ENCODE measurements at places on chromosomes 12 and 14.
A peak's percentile ranks its signal among the peaks of the same experiment; 100 is the strongest.

- DNase-seq: no peak
Observed at GRCh38 chr12:112988224-112988623, 9.9 kb downstream of the OAS2 start.

DNA sequence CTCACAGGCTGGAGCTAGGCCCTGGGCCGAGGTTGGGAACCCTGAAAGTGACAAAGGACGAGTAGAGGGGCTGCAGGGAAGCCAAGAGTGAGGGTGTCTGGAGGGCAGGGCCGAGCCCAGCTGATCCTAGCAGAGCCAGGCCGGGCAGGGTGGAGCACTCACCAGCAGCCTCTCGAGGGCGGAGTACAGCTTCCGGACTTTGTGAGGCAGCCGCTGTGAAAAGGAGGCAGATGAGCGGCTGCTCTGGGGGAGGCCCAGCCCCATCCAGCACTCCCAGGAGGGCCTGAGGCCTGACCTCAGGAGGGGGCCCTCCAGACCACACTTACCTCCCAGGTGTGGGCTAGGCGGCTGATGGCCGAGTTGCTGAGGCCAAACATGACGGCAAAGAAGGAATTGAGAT lies 14.7 kb upstream of the ENDOU start:
- no peak for DNase-seq

- no peak for DNase-seq
Observed at GRCh38 chr12:16555630-16556029, 50.3 kb downstream of the LMO3 start.

DNA sequence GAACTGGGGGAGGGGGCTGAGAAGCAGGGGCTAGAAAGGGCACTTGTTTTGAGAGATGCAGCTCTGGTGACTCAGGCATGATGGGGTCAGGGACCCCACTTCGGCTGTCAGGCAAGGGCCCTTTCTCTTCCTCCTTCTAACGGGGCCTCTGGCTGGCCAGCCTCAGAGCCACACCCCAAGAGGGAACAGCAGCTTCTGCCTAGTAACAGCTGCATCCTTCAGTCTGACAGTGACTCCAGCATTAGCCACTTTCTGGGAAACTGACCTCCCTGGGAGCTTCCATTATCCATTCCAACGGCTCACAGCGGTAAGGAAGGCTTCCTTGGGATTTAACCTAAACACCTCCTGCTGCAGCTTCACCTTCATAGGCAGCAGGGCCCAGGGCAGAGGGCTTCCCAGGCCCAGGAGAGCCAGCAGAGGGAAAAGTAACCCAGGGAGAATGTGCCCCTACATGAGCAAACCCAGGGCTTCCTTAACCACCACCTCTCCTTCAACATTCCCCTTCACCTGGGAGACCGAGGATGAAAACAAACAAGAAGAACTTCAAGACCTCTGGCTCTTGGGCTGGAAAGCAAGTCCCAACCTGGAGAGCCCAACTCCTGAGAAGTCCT lies 2.7 kb downstream of the NCKAP5L start:
- no peak for DNase-seq

DNA sequence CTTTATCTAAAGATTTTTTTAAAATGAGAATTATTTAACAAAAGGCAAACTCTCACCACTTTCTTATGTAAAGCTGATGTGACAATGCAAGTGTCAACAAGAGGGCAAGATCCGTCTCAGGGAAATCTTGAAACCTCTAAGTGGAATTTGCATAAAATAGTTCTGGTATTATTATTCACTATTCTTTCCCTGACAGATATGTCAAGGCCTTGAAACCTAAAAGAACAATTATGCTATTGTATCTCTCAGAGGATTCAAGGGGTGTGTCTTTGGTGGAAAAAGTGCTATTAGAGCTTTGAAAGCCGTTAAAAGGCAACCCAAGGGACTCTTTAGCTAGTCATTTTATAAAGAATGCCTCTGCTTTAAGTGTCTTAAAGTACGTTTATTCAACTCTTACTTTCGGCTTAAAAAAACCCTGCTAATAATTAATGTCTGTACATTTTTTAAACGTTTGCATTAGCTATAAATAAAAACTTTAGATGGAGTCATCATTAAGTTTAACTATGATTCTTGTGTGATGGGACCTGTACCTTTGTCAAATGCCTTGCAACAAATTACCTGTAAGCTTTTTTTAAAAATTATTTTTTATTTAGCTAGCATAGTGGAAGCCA lies 585.5 kb downstream of the VRK1 start:
- no peak for DNase-seq

DNA sequence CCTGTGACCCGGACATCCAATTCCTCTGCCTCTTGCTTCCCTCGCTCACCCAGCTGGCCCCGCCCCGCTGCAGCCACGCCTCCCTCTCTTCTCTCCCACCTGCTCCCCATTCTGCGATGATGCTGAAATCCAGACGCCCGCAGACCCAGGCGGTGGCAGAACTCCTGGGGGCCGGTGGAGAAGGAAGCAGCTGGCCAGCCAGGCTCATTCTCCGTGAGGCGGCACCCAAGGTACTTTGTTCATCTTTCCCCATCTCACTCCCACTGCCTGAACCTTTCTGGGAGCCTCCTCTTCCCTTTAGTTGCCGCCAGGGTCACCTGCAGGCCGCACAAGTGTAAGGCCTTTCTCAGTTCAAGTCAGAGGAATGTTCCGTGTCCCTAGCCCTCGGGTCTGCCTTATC lies 35.7 kb downstream of the FOXN4 start:
- DNase-seq: no peak

GRCh38 chr14:75543253-75543652 lies 21.0 kb downstream of the BATF start:
- no peak for DNase-seq

DNA sequence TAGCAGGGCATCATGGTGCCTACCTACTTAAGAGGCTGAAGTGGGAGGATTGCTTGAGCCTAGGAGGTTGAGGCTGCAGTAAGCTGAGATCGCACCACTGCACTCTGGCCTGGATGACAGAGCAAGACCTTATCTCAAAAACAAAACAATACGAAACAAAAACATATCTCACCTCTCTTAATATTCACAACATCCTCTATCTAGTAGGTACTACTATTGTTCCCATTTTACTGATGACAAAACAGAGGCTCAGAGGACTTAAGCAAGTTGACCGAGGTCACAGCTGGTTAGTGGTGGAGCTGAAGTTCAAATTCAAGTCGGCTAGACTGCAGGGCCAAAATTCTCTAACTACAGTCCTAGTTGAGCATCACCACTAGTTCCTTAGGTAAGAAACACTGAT lies 172.3 kb upstream of the EEA1 start:
- DNase-seq: no peak

GRCh38 chr12:90292183-90292582 lies 583.5 kb upstream of the ATP2B1 start:
- DNase-seq: no peak

DNA sequence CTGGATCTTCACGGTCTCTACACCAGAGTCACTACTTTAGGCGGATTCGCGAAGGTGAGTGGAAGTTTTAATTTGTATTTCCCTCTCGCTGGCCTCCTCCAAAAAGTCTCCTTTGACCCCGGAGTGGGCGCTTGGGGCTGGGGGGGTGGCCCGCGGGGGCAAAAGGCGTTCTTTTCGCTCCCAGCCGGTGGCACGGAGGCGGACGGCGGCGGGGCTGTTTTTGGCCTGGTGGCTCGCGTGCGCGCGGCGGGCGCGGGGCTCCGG lies 510 bp downstream of the ARID2 start:
- DNase-seq: peak; percentile 33

- DNase-seq: no peak
Observed at GRCh38 chr12:76942267-76942666, 63.4 kb upstream of the CSRP2 start.

DNA sequence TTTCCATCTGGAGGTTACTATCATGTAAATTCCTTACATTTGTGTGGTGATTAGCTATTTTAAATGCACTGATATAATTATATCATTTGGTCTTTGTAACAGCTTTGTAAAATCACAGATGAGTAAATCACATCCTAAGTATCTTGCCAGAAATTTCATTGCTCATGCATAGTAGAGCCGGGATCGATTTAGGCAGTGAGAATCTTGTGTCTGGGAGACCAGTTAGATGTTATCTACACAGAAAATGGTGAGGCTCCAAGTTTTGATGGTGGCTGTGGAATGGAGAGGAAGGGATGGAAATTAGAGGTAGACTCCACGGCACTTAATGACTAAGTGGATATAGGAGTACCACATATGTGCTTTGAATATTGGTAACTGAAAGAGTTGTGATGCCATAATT lies 156.3 kb downstream of the MSRB3 start:
- DNase-seq: no peak

DNA sequence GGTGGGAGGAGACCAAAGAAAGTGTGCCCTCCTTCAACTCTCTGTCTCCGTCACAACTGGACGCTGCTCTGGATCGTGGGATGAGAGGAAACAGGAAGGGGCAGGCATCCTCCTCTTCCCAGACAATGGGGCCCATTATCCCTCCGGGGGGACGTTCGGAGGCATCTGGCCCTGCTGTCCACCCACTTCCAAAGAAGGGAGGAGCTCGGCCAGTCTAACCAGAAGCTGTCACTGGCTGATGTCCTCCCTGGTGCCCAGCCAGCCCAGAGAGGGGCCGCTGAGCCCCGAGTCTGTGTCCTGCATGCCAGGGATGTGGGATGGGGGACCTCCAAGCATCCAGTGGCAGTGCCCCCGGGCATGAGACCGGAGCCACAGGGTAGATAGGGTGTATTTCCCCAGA lies 39.8 kb upstream of the MEG3 start:
- DNase-seq: no peak

GRCh38 chr14:58275527-58276190 lies 22.7 kb upstream of the ARID4A start:
- no peak for DNase-seq

- no peak for DNase-seq
Observed at GRCh38 chr12:131085816-131086591, 132.3 kb downstream of the ADGRD1 start.

- DNase-seq: no peak
Observed at GRCh38 chr12:84397263-84397662, 515.3 kb downstream of the SLC6A15 start.

- no peak for DNase-seq
Observed at GRCh38 chr14:36515896-36516718, 3.9 kb downstream of the NKX2-1 start.

DNA sequence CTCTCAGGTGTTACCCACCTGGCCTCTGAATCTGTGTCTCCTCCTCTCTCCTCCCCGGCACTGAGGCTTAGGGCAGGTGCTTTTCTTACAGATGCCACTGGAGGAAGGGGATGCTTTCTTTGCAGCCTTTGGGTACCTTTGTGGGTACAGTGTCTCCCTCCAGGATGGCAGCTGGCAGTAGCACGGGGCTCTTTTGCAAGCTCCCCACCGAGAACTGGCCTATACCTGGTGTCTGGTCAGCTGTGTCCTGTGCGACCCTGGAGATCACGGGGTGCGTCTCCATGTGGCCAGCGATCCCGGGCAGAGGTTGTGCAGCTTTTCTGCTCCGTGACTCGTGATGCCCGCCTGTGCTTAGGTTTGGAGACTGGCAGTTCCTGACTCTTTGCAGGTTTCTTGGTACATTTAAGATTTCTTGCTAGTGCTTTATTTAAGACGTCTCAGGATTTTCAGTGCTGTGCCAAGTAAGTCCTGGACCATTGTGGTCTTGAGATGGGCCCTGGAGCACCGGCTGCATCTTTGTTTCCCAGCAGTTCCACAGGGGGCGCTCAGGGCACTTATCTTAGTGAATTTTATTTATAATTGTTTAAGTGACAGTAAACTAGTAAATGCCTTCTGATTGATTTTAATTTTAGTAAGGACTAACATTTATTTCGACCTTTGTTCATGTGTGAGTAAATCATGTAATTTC lies 68.9 kb downstream of the DDX51 start:
- no peak for DNase-seq
